A549 treated with RU486 at 1 μM for 4 hours (cell line): ENCODE measurements at places on chromosomes 1 and 21. TPM values are rescaled to one million over a fixed set of nuclear protein-coding genes. Genes with fewer than 3 reads are reported as not detected.

The FAM72B gene
- total RNA-seq = 6.0 to 9.0 TPM (median 6.9 TPM) in 5 replicates

The GUCA2A gene
- total RNA-seq = not detected in 5 replicates

The SPRR2F gene
- not detected in 5 replicates for total RNA-seq

The GPR25 gene
- not detected in 5 replicates for total RNA-seq

The PDZK1IP1 gene
- total RNA-seq = 5.3 to 10.5 TPM (median 7.8 TPM) in 5 replicates

The STIL gene
- 8.0 to 11.0 TPM (median 10.6 TPM) in 5 replicates for total RNA-seq

The TTC24 gene
- not detected in 5 replicates for total RNA-seq

The CFHR1 gene
- 0.16 to 0.30 TPM (median 0.23 TPM) in 4 of 5 replicates, not detected in the other for total RNA-seq

The LRRC38 gene
- total RNA-seq = not detected in 5 replicates

The EVA1C gene
- total RNA-seq = 36.8 to 61.2 TPM (median 41.7 TPM) in 5 replicates

The OLIG1 gene
- 0.14 TPM in 1 of 5 replicates, not detected in the others for total RNA-seq

The SLC44A3 gene
- 1.4 to 1.9 TPM (median 1.8 TPM) in 5 replicates for total RNA-seq

The CLDN8 gene
- total RNA-seq = not detected in 5 replicates

The OR2W3 gene
- total RNA-seq = not detected in 5 replicates

The CLDN17 gene
- total RNA-seq = not detected in 5 replicates

The TAF5L gene
- 18.9 to 22.6 TPM (median 22.5 TPM) in 5 replicates for total RNA-seq

The OR2T33 gene
- not detected in 5 replicates for total RNA-seq

The MRPS15 gene
- 77.0 to 98.3 TPM (median 83.0 TPM) in 5 replicates for total RNA-seq

The SLC25A34 gene
- total RNA-seq = 0.09 to 0.60 TPM (median 0.25 TPM) in 5 replicates

The S100A5 gene
- 0.42 to 1.1 TPM (median 0.57 TPM) in 5 replicates for total RNA-seq

The KCNK2 gene
- 0.05 to 0.33 TPM (median 0.09 TPM) in 4 of 5 replicates, not detected in the other for total RNA-seq

The IFNAR2 gene
- 11.9 to 23.1 TPM (median 17.1 TPM) in 5 replicates for total RNA-seq

The ECM1 gene
- total RNA-seq = 1.5 to 2.4 TPM (median 1.8 TPM) in 5 replicates

The EDN2 gene
- total RNA-seq = 4.2 to 6.4 TPM (median 5.0 TPM) in 5 replicates

The LRIG2 gene
- total RNA-seq = 3.0 to 5.0 TPM (median 3.6 TPM) in 5 replicates

The HMCN1 gene
- total RNA-seq = 0.02 to 0.27 TPM (median 0.03 TPM) in 5 replicates

The LAPTM5 gene
- 0.13 to 0.16 TPM (median 0.15 TPM) in 5 replicates for total RNA-seq

The SLC19A2 gene
- 4.1 to 8.6 TPM (median 8.0 TPM) in 5 replicates for total RNA-seq

The PTPN22 gene
- 0.07 TPM in 1 of 5 replicates, not detected in the others for total RNA-seq

The A3GALT2 gene
- total RNA-seq = not detected in 5 replicates

The RGS13 gene
- not detected in 5 replicates for total RNA-seq

The EXO1 gene
- 25.4 to 32.1 TPM (median 26.2 TPM) in 5 replicates for total RNA-seq

The MMP23B gene
- total RNA-seq = 0.48 to 1.1 TPM (median 0.51 TPM) in 4 of 5 replicates, not detected in the other

The BOLA1 gene
- total RNA-seq = 15.7 to 25.5 TPM (median 22.5 TPM) in 5 replicates

The BACE2 gene
- total RNA-seq = 20.4 to 22.0 TPM (median 21.6 TPM) in 5 replicates

The OR2T12 gene
- total RNA-seq = not detected in 5 replicates

The LCE6A gene
- not detected in 5 replicates for total RNA-seq

The KRTAP7-1 gene
- not detected in 5 replicates for total RNA-seq

The RAB29 gene
- total RNA-seq = 10.1 to 12.4 TPM (median 12.3 TPM) in 5 replicates

The RNF223 gene
- total RNA-seq = 0.32 to 0.62 TPM (median 0.53 TPM) in 5 replicates

The FMO3 gene
- total RNA-seq = not detected in 5 replicates

The LCE2C gene
- not detected in 5 replicates for total RNA-seq

The SYTL1 gene
- total RNA-seq = 0.10 to 0.81 TPM (median 0.53 TPM) in 5 replicates

The GBP6 gene
- total RNA-seq = not detected in 5 replicates

The IFNAR1 gene
- total RNA-seq = 10.3 to 25.3 TPM (median 18.9 TPM) in 5 replicates

The KRTAP10-12 gene
- not detected in 5 replicates for total RNA-seq

The HSD3B1 gene
- total RNA-seq = not detected in 5 replicates

The OR6K3 gene
- total RNA-seq = not detected in 5 replicates

The SLC35F3 gene
- 4.1 to 5.3 TPM (median 5.1 TPM) in 5 replicates for total RNA-seq

The FAM167B gene
- 0.29 to 0.57 TPM (median 0.48 TPM) in 4 of 5 replicates, not detected in the other for total RNA-seq

The MANEAL gene
- 20.5 to 27.2 TPM (median 25.5 TPM) in 5 replicates for total RNA-seq

The CYP4Z1 gene
- total RNA-seq = not detected in 5 replicates

The KCNK1 gene
- 14.1 to 19.8 TPM (median 17.8 TPM) in 5 replicates for total RNA-seq

The CFAP107 gene
- not detected in 5 replicates for total RNA-seq
